Fibroblast of skin of right quadriceps (primary cell): ENCODE measurements at places on chromosomes 1 and 21.

DNA sequence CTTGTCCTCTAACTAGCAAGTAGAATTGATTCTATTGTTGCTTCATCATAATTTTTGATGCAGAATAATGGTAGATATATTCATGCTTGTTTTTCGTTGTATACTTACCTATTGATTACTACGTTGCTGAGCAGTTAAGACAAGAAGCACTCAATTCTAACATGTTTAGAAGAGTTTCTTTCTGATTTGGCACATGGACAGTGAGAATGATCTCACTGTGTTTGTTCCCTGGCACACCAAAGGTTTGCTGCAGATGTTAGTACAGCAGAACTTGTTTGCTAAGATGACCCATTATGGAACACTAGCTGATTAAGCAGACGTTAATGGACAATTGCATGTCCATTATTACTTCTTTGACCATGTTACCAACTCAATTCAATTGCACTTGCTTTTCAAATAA lies 184.7 kb upstream of the SGIP1 start:
- DNase-seq: no peak

GRCh38 chr1:2446394-2446793 lies 29.7 kb upstream of the PLCH2 start:
- peak; percentile 17 for DNase-seq

- DNase-seq: no peak
These were observed 103.2 kb downstream of the DMRTB1 start for GRCh38 chr1:53562291-53562980.

- DNase-seq: peak; percentile 64
These were observed 613.7 kb upstream of the B3GALT2 start for GRCh38 chr1:193799948-193800690.

DNA sequence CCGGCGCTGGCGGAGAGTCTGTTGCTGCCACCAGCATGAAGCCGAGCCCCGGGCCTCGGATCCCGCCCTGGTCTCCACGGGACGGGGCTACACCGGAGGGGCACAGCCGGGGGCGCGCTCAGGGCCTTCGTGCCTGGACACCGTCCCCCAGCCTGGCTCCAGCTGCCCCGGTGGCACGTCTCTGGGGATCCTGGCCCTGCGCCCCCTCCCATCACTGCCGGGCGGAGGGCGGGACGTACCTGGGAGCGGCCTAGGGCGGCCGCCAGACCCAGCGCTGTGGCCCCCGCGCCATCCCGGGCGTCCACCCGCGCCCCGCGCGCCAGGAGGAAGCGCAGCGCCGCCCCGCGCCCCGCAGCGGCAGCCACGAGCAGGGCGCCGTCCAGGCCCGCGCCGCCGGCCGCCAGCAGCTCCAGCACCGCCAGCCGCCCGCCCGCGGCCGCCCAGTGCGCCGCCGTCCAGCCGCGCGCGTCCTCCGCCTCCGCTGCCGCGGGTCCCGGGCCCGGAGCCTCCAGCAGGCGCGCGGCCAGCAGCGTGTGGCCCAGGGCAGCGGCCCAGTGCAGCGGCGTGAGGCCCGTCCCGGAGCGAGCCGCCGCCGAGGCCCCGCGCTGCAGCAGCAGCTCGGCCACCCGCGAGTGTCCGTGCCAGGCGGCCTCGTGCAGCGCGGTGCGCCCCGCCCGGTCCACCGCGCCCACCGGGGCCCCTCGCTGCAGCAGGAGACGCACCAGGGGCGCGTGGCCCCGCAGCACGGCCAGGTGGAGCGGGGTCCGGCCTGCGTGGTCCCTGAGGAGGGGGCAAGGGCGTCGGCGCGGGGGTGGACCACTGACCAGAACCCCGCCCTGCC lies 1.0 kb downstream of the ANKRD65 start:
- DNase-seq: no peak

- DNase-seq: no peak
These were observed 234.8 kb upstream of the FMN2 start for GRCh38 chr1:239856924-239857323.

GRCh38 chr1:199546323-199546722 lies 481.2 kb upstream of the NR5A2 start:
- DNase-seq: no peak

- no peak for DNase-seq
These were observed 22.4 kb upstream of the KCNA2 start for GRCh38 chr1:110628323-110629105.

GRCh38 chr1:161374373-161374772 lies 6.7 kb upstream of the CFAP126 start:
- no peak for DNase-seq

DNA sequence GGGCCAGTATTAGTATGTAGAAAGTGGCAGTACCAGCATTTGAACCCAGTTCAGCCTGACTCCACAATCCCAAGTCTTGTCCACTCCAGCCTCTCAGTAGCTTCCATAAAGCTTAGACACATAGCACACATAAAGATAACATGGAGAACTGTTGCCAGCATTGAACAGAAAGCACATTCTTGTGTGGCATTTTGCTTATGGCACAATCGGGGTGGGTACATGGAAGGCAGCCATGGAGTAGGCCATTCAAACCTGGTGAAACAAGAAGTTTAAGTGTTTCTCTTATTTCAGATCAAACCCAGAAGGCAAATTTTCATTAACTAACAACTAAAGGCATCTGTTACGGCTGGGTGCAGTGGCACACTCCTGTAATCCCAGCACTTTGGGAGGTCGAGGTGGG lies 102.7 kb downstream of the HIVEP3 start:
- DNase-seq: no peak

- no peak for DNase-seq
These were observed 484.6 kb upstream of the PLXNA2 start for GRCh38 chr1:208728815-208729214.

- no peak for DNase-seq
These were observed 485 bp downstream of the EFNA1 start for GRCh38 chr1:155127967-155128754.

DNA sequence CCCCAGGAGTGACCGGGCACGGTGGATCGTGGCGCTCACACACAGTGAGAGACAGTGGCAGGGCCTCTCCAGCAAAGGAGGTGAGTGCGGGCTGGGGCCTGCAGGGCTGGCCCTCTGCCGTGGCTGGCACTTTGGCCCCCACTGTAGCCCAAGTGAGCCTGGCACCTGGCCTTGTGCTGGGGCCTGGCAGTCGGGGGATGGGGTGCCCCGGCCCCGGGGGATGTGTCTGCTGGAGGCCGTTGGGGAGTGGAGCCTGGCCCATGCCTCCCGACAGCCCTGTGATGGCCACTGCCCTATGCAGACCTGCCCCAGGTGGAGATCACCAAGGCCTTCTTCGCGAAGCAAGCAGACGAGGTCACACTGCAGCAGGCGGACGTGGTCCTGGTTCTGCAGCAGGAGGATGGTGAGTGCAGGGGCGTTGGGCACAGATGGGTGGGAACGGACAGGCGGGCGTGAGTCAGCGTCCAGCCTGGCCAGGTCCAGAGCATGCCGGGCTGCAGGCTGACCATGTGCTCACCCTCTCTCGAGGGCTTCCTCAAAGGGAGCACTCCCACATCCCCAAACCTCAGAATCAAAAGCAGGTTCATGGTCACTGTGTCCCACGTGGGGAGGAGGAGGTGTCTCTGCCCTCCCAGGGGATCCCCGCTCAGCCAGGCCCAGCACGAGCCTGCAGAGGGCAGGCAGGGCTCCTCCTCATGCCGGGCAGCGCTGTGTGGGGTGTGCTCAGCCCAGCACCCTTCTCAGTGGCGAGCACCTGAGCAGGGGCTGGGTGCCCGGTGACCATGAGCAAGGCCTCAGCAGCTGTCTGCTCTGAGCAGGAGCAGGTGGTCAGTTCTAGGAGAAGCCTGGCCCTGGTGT lies 25.3 kb downstream of the ARHGEF16 start:
- no peak for DNase-seq

DNA sequence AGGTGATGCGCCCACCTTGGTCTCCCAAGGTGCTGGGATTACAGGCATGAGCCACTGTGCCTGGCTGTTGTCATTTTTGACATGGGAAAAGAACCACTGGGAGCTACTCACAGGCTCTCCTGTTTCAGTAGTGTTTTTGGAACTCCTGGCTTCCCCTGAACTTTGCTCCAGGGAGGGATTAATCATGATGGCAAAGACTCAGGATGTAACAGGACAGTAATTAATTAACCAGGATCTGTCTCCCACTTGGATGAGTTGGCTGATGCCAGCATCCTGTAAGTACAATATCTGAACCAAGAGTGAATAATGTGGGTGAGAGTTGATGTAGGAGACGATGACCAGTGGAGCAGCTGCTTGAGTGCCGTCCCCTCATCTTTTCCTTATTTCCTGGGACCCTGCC lies 4.9 kb downstream of the SFT2D2 start:
- DNase-seq: no peak

GRCh38 chr1:42747125-42747524 lies 7.1 kb upstream of the CLDN19 start:
- DNase-seq: no peak

- DNase-seq: no peak
These were observed 123.8 kb upstream of the COL6A1 start for GRCh38 chr21:45857761-45858160.

- peak; percentile 12 for DNase-seq
These were observed 84.3 kb upstream of the VAV3 start for GRCh38 chr1:108049178-108049819.

DNA sequence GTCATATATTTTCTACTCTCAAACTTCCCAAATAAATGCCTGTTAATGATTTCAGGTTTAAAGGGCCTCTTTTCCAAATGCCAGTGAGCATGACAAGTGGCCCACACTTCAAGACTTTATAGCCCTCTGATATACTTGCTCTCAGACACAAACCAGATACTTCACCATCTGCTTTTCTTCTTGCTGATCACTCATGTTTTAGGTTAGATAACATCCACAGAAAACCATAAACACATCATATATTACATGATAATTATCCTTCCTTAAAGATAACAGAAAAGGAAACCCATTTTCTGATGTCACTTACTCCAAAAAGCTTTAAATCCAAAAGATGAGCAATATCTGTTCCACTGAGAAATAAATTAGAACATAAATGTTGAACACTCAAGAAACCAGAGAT lies 723.5 kb downstream of the LTN1 start:
- no peak for DNase-seq

GRCh38 chr1:31509124-31510072 lies 66.9 kb upstream of the TINAGL1 start:
- no peak for DNase-seq

- peak; percentile 45 for DNase-seq
These were observed 103.7 kb downstream of the COQ8A start for GRCh38 chr1:227043755-227044154.

DNA sequence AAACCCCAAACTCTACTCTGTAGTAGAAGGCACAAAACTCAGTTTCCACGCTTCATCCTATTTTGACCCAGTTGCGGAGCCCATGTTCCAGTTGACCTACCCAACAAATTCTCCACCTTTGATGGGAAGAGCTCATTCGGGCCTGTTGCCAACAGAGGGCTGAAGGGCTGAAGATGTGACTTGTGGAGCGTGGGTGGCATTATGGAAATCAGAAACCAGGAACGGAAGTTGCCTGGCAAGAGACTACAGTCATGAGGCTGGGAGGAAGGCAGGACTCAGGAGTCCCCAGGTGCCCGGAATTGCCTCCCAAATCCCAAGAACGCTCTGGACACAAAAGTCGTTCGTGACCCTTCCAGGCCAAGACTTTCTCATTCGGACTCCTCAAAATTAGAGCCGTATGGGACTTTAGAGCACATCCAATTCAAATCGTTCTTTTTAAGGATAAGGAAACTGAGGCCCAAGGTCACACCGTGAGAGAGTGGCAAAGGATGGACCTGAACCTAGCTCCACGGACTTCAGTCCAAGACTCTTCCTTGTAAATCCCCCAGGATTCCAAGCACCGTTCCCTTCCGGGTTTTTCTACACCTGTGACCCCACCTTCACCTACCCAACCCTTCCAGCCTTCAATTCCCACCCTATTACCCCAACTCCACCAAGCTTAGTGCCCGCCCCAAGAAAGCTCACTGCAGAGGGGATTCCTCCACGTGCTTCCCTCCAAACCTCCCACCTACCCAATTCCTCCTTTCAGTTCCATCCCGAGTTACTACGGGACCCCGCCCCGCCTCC lies 739 bp downstream of the SMG5 start:
- no peak for DNase-seq

GRCh38 chr21:46562472-46562871 lies 42.4 kb downstream of the S100B start:
- no peak for DNase-seq

- no peak for DNase-seq
These were observed 15.5 kb downstream of the DHCR24 start for GRCh38 chr1:54871275-54872035.

GRCh38 chr1:19894218-19894617 lies 12.0 kb downstream of the OTUD3 start:
- DNase-seq: no peak

- DNase-seq: no peak
These were observed 37.2 kb upstream of the SH3D21 start for GRCh38 chr1:36268981-36269380.

GRCh38 chr1:115666702-115667101 lies 24.9 kb downstream of the VANGL1 start:
- no peak for DNase-seq

- no peak for DNase-seq
These were observed 5.4 kb upstream of the ADORA1 start for GRCh38 chr1:203122159-203122558.

- DNase-seq: peak; percentile 64
These were observed 1.4 kb downstream of the APP start for GRCh38 chr21:26169061-26169610.

- peak; percentile 63 for DNase-seq
These were observed 172.9 kb upstream of the HOOK1 start for GRCh38 chr1:59641836-59642235.

- DNase-seq: no peak
These were observed 3.6 kb downstream of the MAN1C1 start for GRCh38 chr1:25620211-25620610.

GRCh38 chr1:34113887-34114286 lies 51.1 kb downstream of the CSMD2 start:
- DNase-seq: no peak

DNA sequence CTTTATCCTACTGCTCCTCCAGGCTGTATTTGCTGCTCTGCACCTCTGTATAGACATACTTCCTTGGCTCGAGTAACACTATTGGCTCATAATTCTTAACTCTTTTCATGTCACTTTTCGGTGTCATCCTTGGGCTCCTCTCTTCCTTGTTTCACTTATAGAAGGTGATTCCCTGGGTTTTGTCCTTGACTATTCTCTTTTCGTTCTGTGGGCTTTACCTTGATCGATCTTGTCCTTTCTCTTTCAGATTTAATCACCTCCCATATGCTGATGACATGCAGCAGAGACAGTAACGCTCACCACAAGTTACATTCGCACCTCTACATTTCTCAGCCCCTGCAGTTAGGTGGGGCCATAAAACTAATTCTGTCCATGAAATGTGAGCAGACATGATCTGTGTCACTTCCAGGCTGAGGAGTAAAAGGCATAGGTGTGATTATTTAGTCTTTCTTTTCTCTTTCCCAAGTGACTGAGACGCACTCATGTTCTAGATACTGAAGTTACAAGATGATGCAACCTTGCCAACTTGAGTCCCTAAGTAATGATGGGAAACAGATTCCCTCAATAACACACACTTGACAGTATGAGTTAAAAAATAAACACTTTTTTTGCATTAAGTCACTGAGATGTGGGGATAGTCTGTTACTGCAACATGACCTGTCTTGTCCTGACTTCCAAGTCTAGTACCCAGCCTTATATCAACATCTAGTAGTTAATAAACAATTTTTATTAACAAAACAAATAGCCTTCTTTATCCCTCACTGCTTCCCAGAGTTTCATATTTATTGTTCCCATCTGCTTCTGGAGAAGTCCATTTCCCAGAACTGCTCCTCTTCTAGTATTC lies 49.9 kb upstream of the HAO2 start:
- no peak for DNase-seq
